Thyroid gland (tissue), 4 donors: ENCODE measurements at places on chromosomes 4 and X. TPM values are rescaled to one million over a fixed set of nuclear protein-coding genes. Genes with fewer than 3 reads are reported as not detected.

- no peak for DNase-seq
Measured at GRCh38 chrX:37578045-37578444, 6.6 kb downstream of the LANCL3 start.

GRCh38 chr4:118085700-118086099 lies 51.4 kb downstream of the NDST3 start:
- DNase-seq, result no peak

The GYG2 gene
- 0.89 TPM for total RNA-seq

The PWWP3B gene
- total RNA-seq, result 33.7 TPM

The GPR82 gene
- total RNA-seq, result 0.33 TPM

The UCHL1 gene
- total RNA-seq, result 245 TPM

The CDS1 gene
- 37.9 TPM for total RNA-seq

- no peak for DNase-seq
Measured at GRCh38 chr4:148375584-148375983, 66.6 kb downstream of the NR3C2 start.

GRCh38 chrX:33204889-33205288 lies 6.5 kb downstream of the DMD start:
- DNase-seq, result no peak

The ANKRD50 gene
- 23.9 TPM for total RNA-seq

The ATP8A1 gene
- total RNA-seq, result 253 TPM

DNA sequence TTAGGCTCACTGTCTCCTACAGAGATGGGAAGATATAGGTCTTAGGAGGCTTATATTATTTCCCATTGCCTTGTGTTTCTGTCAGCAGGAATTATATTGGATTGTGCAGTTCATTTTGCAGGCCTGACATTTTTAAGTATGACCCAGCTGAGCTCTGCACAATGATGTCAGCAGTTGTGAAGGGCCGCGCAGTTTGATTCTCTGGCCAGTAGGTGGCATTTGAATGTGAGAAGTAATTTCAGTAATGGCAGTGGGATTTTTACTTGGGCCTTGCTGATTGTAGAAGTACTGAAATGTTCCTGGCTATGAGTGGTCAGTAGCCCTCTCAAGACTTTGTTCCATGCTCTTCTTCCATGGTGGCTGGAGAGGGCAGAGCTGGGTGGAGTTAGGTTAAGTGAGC lies 247.2 kb upstream of the MTMR8 start:
- no peak for DNase-seq

The TDO2 gene
- total RNA-seq, result not detected

The FAM149A gene
- 8.1 TPM for total RNA-seq

The UGT2B17 gene
- not detected for total RNA-seq

The CT45A2 gene
- total RNA-seq, result not detected

- DNase-seq, result peak; percentile 21
Measured at GRCh38 chr4:121070696-121071639, 1.4 kb downstream of the NDNF start.

- DNase-seq, result no peak
Measured at GRCh38 chr4:120544838-120545237, 377.7 kb downstream of the PRDM5 start.

The GALNT7 gene
- total RNA-seq, result 30.3 TPM

DNA sequence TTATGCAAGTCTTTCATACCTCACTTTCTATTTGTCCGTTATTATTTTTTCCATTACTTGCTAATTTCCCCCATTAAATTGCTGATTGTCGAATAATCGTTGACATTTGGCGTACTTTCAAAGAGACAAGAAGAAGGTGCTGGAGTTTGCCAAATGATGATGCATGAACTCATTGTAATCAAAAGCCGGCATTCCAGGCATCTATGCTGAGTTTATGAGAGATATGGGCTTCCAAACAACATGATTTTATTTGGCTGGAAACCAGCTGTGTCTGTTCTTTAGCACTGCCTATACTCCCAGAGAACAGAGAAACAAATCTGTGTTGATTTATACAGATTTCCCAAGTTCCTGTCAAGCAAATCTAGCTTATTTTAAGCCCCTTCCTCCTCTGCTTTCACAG lies 80.8 kb upstream of the RPS6KA3 start:
- no peak for DNase-seq

The GLOD5 gene
- not detected for total RNA-seq

DNA sequence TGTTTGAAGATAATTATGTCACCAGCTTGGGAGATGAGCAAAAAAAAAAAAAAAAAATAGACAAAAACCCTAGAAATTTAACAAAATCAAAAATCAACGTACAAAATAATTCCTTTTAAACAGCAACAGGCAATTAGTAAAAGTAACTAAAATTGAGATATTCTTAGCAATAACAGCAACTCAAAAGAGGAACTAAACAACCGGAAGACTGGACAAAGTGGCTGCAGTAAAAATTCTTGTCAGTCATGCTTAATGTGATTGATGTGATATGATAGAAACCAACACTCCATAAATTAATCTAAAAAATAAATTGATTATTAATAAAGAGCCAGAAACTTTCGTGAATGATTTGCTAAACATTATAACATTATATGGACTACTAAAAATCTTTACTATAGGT lies 1534.6 kb upstream of the AGA start:
- no peak for DNase-seq

The DGAT2L6 gene
- not detected for total RNA-seq

DNA sequence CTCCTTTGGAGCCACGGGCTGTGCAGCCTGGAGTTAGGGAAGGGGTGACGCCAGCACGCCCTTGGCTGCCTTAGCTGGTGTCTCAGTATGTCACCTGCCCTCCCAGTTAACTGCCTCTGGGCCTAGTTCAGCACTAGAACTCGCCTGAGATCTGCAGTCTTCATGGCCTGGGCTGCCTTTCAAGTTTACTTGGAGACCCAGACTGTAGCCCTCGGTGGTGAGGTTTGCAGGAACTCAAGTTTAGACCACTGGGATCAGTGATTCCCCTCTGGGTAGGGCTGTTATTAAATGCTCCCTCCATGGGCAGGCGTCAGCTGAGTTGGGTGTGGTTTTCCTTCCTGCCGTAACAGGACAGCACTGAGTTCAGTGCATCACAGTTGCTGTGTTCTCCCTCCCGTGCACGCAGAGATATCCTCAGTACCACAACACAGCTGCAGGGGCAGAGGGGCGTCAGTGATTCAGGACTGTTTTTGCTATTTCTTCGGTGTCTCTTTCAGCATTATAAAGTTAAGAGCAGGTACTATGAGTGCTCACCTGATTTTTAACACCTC lies 30.5 kb downstream of the PLAC8 start:
- peak; percentile 4 for DNase-seq

DNA sequence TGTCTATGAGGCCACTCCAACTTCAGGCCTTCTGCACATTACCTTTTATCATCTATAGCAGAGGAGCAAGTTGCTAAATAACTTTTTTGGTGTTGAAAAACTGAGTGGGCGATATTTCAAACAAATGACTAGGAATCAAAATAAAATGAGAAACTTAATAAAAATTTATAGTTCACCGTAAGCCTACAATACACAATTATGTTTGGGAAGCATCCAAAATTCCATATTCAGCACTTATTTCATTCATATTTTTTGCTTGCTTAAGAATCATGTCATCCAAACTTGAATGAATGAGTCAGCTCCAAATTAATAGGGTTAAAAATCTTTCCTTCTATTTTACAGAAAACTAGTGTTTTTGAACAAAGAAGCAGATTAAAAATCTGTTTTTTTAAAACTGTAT lies 119.1 kb downstream of the SH3RF1 start:
- no peak for DNase-seq

The IL2RG gene
- 14.8 TPM for total RNA-seq

The HAND2 gene
- 3.8 TPM for total RNA-seq

The VSIG1 gene
- total RNA-seq, result 0.20 TPM

The WDFY3 gene
- 141 TPM for total RNA-seq

GRCh38 chr4:70299643-70300042 lies 35.1 kb upstream of the CABS1 start:
- no peak for DNase-seq

DNA sequence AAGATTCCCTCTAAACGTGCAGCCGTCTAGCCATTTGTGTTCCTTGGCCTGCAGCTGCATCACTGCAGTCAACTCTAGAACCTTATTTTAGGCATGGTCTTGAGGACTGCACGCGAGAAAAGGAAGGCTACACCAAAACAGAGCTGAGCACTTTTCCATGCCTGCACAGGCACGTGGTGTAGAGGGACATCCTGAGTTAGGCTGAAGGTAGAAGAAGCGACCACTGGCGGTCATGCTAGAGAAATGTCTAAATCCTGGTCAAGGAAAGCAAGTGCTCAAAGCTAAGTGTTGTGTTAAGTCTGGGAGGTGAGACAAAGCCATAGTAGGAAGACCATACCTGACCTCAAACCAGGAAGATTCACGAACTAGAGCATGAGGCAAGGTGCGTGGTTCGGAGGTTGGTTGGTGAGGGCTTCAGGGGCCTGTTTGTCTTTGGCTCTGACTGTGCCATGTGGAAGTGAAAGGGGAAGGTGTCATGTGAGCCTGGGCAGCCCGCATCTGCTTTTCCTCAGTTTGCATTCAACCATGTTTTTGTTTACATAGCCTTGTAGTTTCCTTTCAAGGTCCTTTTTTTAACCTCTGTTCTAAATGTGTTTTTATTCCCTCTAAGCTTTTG lies 203.8 kb downstream of the AASDH start:
- no peak for DNase-seq

The HELT gene
- not detected for total RNA-seq

The PTCHD1 gene
- under 0.01 TPM for total RNA-seq

GRCh38 chrX:110462957-110463356 lies 104.3 kb downstream of the RTL9 start:
- no peak for DNase-seq

The AMTN gene
- total RNA-seq, result not detected

DNA sequence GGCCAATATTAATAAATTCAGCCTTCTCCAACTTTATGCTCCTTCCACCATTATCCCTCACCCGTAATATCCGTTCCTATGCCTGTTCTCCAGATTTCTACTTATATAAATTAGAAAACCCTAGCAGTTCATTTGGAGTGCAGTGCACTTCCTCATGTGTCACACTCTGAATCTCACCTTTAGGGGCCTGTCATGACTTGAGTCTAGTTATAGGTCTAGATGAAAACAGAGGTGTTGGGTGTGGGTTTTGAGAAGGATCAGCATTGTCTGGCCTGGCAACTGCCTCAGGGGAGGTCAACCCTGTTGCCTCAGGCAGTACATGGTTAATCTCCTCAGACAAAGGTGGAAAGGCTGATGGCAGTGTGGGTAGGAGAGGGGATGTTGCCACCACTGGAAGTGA lies 876.8 kb downstream of the FAT4 start:
- DNase-seq, result no peak
